ENCODE measurements at places on chromosomes 16 and 17.
A peak's percentile ranks its signal among the peaks of the same experiment; 100 is the strongest.

- no peak for DNase-seq
These were observed 77.2 kb upstream of the TNRC6A start for GRCh38 chr16:24652209-24652712.

GRCh38 chr17:1908699-1909309 lies 79.0 kb downstream of the RPA1 start:
- peak; percentile 67 for DNase-seq

GRCh38 chr17:57602896-57603295 lies 142.2 kb downstream of the CCDC182 start:
- no peak for DNase-seq

DNA sequence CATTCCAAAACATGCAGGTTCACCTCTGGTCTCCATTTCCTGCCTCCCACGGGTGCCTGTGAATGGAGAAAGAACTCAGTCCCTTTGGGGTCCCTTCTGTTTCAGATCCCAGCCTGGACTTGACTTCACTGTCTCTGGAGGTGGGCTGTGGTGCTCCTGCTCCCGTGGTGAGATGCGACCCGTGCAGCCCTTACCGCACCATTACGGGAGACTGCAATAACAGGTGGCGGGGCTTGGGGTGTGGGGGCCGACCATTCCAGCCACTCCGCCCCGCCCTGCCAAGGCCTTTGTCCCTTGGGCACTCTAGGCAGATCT lies 10.5 kb downstream of the LPO start:
- DNase-seq, result no peak

- no peak for DNase-seq
These were observed 70.5 kb downstream of the COPRS start for GRCh38 chr17:31788571-31788946.

- no peak for DNase-seq
These were observed 5.7 kb downstream of the TRIM47 start for GRCh38 chr17:75872434-75873351.

GRCh38 chr17:48335858-48336500 lies 94.0 kb downstream of the SKAP1 start:
- peak; percentile 76 for DNase-seq

GRCh38 chr16:88640498-88641247 lies 2.3 kb downstream of the IL17C start:
- DNase-seq, result no peak
